ENCODE measurements at places on chromosomes 11 and 22.

GRCh38 chr22:33757041-33757801 is 163.1 kb downstream of the LARGE1 start:
- no peak for DNase-seq

GRCh38 chr11:61442616-61443015 is 12.7 kb downstream of the SDHAF2 start:
- no peak for DNase-seq

- no peak for DNase-seq
These were observed 75.2 kb downstream of the TEAD1 start for GRCh38 chr11:12749442-12749841.

GRCh38 chr11:35292279-35292678 is 127.1 kb downstream of the SLC1A2 start:
- DNase-seq = no peak

GRCh38 chr11:104633226-104633625 is 265.0 kb downstream of the CASP12 start:
- no peak for DNase-seq

DNA sequence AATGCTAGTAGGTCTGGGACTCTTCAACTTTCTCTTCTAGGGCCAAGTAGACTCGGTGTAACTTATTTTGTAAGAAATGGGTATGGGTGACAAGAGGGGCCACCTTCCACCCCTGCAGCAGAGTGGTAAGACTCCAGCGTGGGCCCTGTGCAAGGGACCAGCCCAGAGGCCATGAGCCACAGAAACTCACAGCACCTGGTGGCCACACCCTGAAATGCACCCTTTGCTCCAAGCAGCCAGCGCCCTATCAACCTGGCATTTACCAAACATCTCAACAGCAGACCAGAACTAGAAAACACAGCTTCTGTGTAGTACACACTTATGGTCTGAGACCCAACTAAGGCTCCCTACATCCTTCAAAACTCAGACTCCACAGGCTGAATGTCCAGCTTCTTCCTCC is 5.7 kb downstream of the CDCA5 start:
- no peak for DNase-seq

- DNase-seq = no peak
These were observed 225.6 kb downstream of the BLID start for GRCh38 chr11:121890377-121890776.

- DNase-seq = no peak
These were observed 71.2 kb upstream of the GDPD4 start for GRCh38 chr11:77372726-77373125.

GRCh38 chr11:133955945-133956421 is 785 bp downstream of the IGSF9B start:
- no peak for DNase-seq

GRCh38 chr11:118768690-118769089 is 22.3 kb downstream of the DDX6 start:
- no peak for DNase-seq

GRCh38 chr11:72758690-72759389 is 6.6 kb upstream of the ARAP1 start:
- no peak for DNase-seq

DNA sequence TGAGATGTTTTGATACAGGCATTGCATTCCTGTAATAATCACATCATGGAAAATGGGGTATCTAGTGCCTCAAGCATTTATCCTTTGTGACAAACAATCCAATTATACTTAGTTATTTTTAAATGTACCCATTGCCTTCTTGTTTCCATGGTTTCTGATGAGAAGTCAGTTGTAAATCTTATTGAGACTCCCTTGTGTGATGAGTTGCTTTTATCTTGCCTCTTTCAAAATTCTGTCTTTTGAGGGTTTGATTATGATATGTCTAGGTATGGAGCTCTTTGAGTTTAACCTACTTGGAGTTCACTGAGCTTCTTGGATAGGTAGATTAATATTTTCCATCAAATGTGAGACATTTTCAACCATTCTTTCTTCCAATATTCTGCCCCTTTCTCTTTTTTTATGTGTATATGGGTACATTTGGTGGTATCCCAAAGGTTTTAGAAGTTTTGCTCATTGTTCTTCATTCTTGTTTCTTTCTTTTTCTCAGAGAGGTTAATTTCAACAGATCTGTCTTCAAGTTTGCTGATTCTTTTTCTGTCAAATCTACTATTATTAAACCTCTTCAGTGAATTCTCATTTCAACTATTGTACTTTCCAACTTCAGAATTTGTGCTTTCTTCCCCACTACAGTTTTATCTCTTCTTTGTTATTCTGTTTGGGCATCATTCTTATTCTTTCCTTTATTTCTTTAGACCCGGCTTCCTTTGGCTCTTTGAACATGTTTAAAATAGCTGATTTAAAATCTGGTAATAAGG is 13.7 kb downstream of the NAGA start:
- DNase-seq = no peak

DNA sequence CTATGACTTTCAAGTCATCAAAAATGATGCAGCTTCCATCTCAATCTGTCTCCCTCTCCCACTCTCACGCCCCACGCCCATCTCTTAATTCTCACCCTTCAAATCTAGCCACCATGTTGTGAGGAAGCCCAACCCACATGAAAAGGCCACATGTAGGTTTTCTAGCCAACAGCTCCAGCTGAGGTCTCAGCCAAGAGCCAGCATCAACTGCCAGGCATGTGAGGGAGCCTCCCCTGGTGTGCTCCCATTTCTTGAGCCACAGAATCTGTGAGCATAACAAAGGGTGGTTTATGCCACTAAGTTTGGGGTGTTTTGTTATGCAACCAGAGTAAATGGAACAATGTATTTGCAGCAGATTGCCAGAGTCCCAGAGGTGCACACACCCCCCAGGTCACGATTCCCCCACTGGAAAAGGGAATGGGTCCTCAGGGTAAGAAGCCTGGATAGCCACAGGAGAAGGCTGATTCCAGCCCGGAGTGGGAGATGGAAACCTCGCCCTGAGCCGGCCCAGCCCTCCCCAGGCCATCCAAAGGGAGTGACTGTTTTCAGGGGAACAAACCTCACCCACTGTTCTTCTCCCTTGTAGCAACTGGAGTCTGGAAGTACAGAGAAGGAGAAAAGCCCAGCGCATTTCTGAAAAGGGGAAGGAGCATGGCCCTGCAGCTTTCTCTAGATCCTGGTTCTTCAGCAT is 20.0 kb upstream of the LINC01488 start:
- no peak for DNase-seq

DNA sequence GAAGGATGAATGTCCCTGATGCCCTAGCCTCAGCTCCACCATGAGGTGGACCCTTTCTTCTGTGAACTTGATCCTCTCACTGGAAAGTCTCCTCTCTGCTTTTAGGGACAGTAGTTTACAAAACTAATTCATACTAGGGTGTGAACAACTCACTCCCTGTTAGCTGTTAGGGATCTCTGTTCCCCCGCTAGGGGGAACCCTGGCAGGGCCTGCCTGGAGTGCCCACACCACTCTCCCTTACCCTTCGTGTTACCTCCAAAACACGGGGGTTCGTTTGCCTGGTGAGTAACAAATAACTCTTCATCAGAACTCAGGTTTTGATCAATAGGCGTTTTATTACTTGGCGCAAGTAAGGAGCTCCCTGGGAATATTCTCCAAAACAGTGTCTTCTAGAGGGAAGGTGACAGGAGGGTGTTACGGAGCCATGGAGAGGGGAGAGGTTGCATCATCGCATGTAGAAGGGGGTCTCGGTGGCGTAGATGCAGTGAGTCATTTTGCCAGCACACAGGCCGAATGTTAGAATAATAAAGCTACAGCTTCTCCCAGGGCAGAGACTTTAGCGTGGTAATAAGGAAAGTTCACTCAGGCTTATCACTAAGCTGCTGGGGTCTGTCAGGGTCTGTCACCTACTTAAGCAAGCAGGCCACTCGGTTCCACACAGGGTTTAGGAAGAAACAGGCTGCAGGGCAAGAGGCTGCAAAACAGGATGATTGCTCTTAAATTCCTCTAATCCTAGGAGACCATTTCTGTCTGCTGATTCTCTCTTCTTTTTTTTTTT is 45.8 kb downstream of the C11orf96 start:
- DNase-seq = no peak

GRCh38 chr22:36452250-36452977 is 29.0 kb downstream of the TXN2 start:
- DNase-seq = no peak

- no peak for DNase-seq
These were observed 179.6 kb upstream of the PDGFD start for GRCh38 chr11:104343578-104343977.

DNA sequence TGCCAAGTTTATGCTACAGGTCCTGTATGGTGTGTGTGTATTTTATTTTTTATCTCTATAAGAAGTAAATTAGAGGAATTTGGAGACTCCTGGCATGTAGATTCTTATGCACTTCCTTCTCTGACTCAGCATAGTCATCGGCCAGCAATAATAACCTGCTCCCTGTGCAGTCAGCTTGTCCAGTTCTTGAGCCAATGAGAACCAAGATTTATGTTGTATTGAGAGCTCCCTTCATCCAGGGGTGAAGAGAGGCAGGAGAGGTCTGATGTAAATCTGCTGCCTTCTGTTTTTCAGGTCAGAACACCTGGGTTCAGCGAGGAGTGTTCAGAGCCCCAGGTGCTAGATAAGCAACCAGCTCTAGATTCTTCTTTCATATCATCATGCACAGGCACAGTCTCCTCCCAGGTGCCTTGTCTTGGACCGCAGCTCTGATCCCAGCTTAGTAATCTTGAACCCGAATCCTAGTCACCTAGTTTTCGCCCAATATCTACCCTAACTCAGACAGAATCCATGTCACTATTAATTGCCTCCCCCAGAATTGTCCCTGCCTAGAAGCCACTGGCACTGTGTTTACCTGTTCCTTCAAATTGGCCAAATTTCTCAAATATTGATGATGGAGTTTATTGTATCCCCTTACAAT is 328.2 kb upstream of the NCAM1 start:
- DNase-seq = no peak

DNA sequence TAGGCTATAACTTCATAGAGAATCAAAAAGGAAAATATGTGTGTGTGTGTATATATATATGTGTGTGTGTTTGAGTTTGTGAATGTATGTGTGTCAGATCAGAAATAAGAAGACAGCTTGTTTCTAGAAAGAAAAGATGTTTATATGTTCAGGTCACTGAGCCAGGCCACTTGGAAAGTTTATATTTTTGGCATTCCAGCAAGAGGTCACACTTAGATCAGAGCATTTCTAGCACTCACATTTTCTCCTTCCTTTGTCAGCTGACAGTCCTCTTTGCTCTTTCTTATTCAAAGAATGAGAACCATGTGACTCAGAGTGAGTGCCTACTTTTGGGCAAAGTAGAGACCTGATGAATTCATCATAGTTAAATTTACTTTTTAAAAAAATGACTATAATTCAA is 22.9 kb downstream of the RAB38 start:
- no peak for DNase-seq

DNA sequence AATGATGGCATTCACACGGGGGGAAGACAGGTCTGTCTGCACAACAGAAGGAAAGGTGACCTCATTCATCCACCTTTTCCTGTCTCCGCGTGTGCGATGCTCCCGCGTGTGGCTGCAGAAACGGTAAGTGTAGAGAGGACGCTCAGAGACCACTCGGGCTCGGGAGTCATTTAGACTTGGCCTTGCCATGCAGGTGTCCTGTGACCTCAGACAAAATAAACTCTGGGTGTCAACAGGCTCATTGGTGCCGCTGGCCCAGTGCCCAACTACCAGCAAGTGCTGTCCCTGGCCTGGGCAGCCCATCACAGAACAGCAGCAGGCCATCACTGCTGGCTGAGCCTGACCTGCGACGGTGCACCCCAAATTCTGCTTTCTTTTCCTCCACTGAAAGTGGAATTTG is 48.1 kb upstream of the ARFGAP3 start:
- no peak for DNase-seq

DNA sequence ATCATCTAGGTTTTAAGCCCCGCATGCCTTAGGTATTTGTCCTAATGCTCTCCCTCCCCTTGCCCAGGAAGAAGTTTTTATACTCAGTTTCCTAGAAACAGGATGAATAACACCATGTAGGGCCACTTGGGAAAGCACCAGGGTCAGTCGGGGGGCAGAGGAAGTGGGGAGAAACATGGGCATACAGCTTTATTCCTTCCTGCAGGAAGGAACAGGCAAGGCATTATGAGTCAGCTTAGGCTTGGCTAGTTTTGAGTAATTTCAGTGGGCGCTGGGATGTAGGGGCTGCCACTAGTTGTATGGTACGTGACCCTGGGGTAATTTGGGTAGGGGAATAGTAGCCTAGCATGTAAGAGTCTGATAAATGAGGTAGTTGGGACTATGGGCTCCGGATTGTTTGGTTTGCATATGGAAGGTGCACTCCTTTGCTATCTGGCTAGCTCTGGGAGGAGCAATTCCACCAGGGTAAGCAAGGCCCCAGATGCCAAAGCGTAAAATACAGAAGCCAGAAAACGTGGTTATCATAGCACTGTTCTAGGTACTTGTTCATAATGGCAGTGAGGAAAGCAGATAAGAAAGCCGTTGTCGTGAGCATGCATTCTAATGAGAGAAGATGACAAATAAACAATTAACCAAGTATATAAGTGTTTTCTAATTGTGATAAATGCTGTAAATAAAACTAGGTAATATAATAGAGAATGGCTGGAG is 24.8 kb downstream of the ACER3 start:
- DNase-seq = no peak

- DNase-seq = no peak
These were observed 165.7 kb downstream of the MN1 start for GRCh38 chr22:27635852-27636251.

DNA sequence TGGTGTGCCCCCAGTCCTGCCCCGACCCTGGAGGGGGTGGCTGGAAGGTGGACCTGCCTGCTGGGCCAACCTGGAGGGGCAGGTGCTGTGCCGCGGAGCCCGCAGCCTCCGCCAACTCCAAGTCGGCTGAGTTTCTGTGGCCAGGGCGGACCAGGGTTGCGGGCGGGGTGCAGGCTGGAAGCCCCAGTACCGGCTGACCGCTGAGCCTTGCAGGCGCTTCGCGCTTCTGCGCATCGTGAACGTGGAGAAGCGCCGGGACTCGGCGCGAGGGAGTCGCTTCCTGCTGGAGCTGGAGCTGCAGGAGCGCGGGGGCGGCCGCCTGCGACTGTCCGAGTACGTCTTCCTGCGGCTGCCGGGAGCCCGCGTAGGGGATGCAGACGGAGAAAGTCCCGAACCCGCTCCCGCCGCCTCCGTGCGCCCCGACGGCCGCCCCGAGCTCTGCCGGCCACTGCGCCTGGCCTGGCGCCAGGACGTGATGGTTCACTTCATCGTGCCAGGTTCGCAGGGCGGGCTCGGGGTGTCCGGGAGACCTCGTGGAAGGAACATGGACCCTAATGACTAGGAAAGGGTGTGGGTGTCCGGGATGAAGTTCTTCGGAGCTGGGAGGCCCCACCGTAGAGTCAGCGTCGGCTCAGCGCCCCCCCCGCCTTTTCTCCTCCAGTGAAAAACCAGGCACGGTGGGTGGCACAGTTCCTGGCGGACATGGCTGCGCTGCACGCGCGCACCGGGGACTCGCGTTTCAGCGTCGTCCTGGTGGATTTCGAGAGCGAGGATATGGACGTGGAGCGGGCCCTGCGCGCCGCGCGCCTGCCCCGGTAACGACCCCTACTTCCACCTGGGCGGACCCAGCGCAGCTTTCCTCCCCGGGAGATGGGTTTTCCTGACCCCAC is 10.2 kb downstream of the B4GALNT4 start:
- DNase-seq = no peak

- no peak for DNase-seq
These were observed 35.8 kb upstream of the PRR5 start for GRCh38 chr22:44666207-44666585.

Measured in esophagus squamous epithelium (tissue), 5 donors.